ENCODE measurements at places on chromosomes 13 and 19.

DNA sequence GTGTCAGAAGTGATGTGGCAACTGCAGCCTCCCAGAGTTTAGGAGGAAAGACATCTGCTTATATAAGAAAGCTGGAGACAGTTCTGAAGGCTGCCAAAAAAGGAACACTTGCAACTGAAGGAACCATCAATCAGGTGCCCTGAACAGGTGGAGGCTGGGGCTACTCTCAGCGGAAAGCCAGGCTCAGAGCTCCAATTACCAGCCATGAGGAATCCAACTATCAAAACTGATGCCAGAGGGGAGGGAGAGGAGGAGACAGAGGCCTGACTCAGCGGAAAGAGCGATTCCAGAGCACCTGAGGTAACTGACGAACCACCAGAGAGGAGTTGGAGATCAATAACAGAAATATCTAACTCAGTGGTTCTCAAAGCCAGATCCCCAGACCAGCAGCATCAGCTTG, 24.3 kb downstream of the LEUTX start:
- DNase-seq: no peak

GRCh38 chr19:38318660-38319059, 985 bp upstream of the KCNK6 start:
- DNase-seq: no peak

DNA sequence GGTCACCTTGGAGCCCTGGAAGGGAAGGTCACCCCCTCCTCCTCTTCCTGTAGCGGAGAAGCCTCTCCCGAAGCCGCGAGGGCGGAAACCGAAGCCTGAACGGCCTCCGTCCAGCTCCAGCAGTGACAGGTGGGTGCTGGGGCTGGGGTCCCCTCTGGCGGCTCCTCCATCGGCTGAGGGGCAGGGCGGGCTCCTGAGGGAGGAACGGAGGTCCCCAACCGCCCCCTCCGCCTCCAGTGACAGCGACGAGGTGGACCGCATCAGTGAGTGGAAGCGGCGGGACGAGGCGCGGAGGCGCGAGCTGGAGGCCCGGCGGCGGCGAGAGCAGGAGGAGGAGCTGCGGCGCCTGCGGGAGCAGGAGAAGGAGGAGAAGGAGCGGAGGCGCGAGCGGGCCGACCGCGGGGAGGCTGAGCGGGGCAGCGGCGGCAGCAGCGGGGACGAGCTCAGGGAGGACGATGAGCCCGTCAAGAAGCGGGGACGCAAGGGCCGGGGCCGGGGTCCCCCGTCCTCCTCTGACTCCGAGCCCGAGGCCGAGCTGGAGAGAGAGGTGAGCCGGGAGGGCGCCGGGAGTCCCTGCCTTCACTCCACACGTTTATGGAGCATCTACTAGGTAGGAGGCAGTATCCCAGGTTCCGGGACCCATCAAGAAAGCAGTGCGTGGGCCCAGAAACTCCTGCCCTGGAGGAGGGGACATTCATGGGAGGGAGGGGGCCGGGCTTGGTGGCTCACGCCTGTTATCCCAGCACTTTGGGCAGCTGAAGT, 22.0 kb downstream of the HDGFL2 start:
- no peak for DNase-seq

DNA sequence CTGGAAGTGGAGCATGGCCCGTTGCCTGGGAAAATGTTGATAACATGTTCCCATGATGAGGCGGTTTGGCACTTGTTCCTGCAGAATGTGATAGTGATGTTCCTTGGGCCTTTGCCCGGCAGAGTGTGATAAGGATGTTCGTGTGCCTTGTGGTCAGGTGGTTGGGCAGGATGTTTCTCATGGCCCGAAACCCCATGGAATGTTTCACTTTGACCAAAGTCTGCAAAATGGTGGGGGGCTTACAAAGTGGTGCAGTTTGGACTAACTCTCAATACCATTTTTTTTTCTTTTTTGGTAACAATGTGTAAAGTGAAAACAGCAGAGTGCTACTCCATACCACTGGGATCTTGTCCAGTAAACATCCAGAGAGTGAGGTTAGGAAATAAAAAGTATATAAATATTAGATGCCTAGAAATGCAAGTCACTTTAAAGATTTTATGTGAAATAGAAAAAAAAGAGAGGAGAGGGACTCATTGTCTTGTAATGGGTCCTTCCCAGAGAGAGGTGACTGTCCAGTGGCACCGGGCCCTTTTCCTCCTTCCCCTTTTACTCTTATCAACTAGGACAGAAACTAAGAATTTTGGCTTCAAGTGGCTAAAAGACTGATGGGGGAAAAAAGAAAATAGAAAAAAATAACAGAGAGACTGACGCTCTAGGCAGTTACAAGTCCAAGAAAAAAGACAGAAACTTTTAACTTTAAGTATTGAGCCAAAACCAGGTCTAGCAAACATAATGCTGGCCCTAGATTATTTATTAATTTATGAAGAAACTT, 5.7 kb downstream of the FPR3 start:
- no peak for DNase-seq

DNA sequence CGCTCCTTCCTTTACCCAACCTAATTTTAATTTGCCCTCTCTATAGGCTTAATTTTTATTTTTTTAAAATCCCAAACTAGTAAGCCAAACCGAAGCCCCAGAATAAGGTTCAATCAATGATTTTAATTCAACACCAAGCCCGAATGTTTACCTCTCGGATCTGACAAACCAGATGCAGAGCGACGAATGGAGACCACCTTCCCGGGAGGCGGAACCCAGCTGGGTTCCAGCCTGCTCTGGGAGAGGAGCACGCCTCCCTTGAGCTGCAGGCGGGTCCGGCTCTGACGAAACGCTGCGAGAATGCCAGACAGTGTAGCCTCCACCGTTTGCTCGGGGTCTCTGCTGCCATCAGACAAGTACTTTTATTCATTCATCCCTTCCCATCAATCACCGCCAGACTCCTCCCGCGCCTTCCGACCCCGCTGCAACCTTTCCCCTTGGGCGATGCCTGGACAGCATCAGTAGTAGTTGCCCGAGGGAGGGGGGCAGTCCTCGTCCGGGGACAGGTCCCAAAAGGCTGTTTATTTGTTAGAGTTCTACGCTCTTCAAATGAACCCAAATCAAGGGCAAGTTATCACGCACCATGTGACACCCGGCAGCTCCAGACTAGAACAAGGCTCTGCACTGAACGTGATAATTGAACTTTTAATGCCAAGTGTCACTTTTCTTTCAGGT, 752 bp upstream of the EDNRB start:
- peak; percentile 59 for DNase-seq

DNA sequence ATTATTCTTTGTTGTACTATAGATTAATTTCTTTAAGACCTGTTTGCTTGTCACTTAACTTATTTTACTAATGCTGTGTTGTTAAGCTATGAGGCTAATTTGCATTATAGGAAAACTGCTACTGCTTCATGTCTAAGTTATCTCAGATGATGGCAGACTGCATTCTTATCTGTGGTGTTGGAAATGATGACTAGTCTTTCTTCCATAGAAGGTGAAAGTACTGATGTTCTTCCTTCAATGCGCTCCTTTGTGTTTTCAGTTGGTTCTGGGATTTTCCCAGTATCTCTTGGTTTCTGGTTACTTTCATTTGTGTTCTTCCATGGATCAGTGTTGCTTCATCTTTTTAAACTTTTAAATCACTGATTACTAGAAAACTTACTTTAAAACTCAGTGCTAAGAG, 46.9 kb downstream of the TPP2 start:
- DNase-seq: no peak

- DNase-seq: no peak
Observed at GRCh38 chr19:55212447-55212846, 3.1 kb upstream of the PTPRH start.

GRCh38 chr13:35554972-35555623, 78.6 kb upstream of the MAB21L1 start:
- DNase-seq: no peak

DNA sequence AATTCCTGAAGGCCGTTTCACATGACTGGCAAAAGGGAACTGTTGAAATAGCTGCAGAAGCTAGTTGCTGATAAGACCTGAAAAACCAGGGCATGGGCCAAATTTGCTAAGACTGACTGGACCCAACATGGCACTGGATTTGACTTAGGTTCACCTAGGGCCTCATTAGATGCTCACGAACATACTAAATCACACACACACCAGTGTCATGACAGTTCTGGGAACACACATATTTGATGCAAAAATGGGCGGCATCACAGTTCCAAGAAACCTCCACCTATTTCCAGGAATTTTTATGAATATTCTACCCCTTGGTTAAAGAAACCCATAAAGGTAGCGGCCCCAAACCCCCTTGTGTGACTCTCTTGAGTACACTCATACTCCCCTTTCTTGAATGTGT, 99.6 kb upstream of the OBI1 start:
- DNase-seq: no peak

GRCh38 chr19:48044561-48044960, 682 bp upstream of the CABP5 start:
- DNase-seq: no peak

- DNase-seq: no peak
Observed at GRCh38 chr13:73741111-73741510, 393.1 kb downstream of the KLF12 start.

- peak; percentile 81 for DNase-seq
Observed at GRCh38 chr13:30905932-30906383, at the start of gene MEDAG. Gene MEDAG, plus strand, starts transcription at chr13:30906271. Its CDS starts 245 bp downstream, at chr13:30906516.

DNA sequence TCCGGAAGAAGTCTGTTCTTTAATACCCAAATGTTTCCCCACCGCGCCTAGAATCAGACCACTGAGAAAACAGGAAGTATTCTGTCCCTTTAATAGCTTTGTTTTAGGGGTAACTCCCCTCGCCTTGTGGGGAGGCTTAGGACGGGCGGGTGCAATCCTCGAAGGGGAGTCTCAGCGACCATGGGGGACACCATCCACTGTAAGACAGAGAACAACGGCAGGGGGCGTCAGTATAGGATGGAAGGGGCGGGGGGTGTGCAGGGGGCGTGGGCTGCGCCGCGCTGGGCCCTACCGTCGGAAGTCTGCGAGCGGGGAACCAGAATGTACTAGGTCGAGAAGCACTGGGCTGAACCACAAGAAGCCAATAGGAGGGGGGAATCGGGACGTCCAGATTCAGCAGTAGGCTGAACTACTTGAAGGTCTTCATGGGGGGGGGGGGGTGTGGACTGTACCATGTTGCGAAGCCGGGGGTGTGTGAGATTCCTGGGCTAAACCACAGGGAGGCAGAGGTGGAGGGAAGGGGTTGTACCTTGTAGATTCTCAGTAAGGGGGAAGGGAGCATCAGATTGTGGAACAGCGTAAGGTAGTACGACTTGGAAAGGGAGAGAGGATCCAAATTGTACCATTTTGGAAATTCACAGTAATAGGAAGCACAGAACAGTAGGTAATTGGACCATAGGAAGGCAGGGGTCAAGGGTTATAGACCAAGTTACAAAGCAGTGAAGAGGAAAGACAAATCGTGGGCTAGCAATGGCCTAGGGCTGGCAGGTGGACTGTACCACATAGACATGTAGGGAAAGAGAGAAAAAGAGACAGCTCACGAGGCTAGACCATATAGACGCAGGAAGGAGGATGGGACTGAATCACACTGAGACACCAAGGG, 1.0 kb upstream of the DBP start:
- DNase-seq: peak; percentile 92

DNA sequence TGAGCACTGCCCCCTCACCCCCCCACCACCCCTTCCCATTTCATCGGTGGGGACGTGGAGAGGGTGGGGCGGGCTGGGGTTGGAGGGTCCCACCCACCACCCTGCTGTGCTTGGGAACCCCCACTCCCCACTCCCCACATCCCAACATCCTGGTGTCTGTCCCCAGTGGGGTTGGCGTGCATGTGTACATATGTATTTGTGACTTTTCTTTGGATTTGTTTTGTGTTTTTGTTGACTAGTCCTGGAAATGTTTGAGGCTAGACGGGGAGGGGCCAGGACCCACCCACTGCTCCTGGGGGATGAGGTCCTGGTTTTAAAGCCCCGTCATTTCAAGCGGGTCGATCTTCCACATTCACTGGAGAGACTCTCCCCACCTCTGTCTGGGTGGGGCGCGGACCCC, 3.0 kb upstream of the TEKTIP1 start:
- no peak for DNase-seq

DNA sequence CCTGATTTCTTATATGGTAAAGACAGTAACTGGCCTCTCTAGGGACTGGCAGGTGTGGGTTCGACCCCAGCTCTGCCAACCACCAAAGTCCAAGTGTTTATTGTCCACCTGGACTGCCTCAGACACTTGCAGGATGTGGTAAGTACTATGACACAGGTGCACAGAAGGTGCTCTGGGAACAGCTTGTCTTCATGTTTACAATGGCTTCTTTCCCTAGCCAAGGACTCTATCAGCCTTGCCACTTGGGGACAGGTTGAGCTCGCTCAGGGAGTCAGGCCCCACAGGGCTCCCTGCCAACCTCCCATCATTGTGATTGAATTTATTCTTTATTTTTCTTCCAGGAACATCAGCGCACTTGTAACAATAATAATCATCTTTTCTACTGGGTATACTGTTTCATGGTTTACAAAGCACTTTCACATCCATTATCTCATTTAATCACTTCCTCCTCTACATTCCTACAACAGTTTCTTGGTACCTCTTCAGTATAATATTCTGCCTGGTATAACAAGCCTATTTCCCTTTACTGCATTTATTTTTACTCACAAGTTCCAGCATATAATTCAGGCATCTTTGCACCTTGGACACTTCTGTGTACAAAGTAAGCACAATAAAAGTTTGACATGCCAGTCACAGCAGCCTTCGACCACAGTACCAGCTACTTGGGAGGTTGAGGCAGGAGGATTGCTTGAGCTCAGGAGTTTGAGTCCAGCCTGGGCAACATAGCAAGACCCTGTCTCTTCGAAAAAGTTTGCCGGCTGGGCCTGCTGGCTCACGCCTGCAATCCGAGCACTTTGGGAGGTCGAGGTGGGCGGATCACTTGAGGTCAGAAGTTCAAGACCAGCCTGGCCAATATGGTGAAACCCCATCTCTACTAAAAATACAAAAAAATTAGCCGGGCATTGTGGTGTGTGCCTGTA, 24.2 kb upstream of the GATAD2A start:
- no peak for DNase-seq

- no peak for DNase-seq
Observed at GRCh38 chr19:49793561-49793840, 19.6 kb downstream of the FUZ start.

DNA sequence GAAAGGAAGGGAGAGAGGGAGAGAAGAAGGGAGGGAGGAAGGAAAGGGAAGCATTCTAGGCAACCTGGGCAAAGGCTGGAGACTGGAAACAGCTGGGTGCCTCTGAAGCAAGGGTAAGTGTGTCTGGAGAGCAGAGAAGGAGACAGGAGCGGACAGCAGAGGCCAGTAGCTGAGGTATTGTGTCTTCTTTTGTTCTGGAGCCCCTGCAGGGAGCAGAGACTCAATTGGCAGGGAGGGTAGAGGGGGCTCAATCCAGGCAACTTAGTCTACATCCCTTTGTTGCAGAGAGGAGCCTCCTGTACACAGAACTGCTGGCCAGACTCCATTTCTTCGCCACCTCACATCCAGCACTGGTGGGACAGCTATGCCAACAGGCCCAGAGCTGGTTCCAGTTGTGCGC, 53.2 kb downstream of the NWD1 start:
- DNase-seq: no peak

DNA sequence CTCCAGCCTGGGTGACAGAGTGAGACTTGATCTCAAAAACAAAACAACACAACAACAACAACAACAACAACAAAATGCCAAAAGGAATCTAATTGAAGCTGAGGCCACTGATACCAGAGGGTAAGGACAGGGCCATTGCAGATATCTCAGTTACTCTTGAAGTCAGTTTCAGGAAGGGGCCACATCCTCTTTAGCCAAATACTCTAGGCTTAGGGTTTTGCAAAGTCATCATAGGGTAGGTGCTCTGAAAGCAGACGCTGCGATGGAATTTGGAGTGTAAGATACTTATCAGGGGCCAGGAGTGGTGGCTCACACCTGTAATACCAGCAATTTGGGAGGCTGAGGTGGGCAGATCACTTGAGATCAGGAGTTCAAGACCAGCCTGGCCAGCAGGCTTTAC, 46.6 kb upstream of the UBAC2 start:
- DNase-seq: no peak

GRCh38 chr19:16457195-16457953, 14.4 kb downstream of the EPS15L1 start:
- DNase-seq: peak; percentile 79
